GM13976 (cell line): ENCODE measurements at places on chromosomes 12 and 14.

DNA sequence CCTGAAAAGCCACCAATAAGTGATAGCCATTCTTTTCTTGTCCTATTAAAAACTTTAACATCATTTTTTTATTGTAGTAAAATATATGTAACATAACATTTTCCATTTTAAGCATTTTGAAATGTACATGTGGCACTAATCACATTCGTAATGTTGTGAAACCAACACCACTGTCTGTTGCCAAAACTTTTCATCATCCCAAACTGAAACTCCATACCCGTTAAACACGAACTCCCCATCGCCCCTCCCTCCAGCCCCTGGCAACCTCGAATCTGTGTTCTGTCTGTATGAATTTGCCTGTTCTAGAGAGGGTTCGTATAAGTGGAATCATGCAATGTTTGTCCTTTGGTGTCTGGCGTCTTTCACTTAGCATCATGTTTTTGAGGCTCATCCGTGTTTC is 75.9 kb downstream of the CCDC92 start:
- DNase-seq, result no peak

DNA sequence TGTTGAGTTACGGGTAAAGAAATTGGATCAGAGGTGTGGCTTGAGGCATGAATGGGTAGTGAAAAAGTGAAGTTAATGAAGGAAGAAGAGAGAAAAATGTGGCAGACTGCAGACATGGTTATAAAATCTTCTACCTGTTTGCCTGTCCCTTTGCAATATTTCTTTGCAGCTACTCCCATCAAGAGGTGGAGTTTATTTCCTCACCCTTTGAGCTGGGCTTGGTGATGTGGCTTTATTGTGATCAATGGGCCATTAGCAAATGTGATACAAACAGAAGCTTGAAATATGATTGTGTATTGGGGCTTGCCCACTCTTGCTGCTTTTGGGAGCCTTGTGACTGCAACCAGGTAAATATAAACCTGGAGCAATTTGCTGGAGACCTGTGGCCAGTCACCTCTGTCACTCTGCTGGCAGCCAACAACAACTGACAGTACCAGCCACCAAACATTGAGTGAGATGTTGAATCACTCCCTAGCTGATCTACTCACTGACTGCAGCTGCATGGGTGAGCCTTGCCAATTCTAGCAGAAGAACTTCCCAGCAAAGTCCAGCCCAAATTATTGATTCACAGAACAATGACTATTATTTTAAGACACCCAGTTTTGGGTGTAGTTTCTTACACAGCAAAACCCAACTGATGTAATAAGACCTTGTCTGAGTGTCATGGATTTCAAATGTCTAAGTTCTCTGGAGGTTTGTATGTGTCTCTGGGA is 151.0 kb upstream of the ATP2B1 start:
- DNase-seq, result no peak

- no peak for DNase-seq
Observed at GRCh38 chr12:14577344-14577743, 9.7 kb upstream of the PLBD1 start.

DNA sequence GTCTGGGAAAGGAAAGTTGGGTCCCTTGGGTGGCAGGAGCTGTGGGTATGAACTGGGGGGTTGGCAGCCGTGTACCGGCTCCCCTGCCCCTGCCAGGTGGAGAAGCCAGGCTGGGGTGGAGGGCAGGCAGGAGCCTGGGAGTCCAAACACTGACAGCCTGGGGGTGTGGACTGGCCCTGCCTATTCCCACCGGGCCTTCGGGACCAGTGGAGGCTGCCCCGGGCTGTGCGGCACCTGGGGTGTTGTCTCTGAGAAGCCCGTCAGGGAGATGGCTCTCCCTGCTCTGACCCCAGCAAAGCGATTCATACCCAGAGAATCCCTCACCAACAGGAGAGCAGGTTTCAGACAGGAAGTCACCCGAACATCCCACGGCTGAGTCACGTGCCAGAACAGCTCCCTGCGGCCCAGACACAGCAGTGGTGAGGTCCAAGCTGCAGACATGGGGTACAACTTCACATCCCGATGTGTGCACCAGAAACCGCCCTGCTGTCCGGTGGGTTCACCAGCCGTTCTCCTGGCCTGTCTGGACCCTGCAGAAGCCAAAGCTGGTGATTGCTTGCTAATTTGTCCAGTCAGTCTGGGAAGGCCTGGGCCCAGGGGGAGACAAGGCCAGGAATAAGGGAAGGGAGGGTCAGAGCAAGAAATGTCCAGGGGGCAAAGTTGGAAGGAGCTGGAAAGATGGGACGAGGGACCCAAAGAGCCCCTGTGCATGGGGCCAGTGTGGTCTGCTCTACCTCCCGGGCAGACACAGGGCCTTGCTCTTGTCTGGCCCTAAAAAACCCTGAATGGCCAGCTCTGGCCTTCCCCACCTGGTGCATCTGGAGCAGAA is 2.1 kb upstream of the GPR132 start:
- no peak for DNase-seq

GRCh38 chr14:65864984-65865383 is 452.5 kb downstream of the FUT8 start:
- no peak for DNase-seq
